Hematopoietic multipotent progenitor cell treated with erythropoietin and hydrocortisone succinate and interleukin-3 and kit ligand, for 8 days (in vitro differentiated cells): ENCODE measurements at places on chromosomes 2 and 18.

- DNase-seq = no peak
Observed at GRCh38 chr2:152464851-152465470, 130.0 kb downstream of the FMNL2 start.

- DNase-seq = no peak
Observed at GRCh38 chr2:168316073-168316440, 68.7 kb upstream of the STK39 start.

DNA sequence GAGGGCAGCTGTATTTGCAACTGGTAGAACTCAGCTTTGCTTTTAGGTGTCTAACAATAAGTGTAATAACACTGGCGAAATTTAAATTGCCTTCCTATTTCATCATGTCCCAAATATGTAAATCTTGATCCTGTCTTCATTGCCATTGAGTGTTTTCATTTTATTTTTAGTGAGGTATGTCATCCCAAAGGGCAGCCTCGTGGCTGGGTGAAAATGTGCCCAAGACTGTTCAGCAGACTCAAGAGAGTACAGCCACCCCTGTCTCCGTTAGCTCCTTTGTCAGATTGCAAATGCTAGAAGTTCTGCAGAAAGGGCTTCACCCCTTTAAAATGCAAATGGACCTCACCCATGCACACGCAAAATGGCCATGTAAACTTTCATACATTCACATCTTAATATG is 278.8 kb downstream of the RND3 start:
- DNase-seq = no peak

DNA sequence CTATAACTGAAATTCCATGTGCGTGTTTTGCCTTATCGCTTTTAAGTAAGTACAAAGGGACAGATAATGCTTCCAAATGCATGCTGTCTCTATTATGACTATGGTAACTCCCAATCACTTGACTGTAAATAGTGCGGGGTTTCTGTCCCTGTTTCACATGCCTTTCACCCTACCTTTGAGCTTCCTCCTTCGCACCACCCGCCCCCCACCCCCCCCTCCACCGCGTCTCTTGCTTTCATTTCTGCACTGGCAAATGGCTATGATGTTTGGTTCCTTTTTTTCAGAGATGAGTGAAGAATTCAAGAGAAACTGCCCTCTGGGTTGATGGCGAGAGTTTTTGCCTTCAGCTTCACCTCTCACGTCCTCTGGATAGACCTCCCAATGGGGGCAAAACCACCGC is 25.0 kb upstream of the SPP2 start:
- DNase-seq = no peak

DNA sequence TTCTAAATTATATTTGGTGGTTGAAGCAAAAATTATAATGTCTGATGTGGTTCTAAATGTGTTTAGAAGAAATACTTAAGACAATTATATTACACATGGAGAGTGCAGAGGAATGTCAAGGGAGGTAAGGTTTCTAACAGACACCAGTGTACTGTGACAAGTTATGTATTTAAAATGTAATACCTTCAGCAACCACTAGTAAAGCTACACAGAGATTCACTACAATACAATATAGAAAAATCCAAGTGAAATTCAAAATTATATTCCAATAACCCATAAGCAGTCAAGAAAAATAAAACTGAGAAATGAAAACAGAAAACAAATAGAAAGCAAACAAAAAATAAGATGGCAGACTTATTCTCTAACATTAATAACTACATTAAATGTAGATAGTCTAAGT is 249.5 kb upstream of the KLHL14 start:
- DNase-seq = no peak

DNA sequence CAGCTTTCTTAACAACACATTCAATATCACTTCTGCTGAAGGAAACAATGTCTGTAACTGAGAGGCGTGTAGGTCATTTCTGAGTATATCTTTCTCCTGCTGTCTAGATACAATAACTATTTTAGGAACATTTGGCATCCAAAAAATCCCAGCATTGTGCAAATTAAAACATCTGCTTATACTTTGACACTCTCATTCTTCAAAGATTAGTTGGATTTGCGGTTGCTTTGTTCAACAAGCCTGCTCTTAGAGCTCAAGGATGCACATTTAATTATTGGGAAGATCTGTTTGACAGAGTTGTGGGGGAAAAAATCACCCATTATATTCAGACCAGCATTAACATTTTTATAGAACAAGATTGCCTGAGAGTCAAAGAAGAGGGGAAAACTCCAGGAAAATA is 449.5 kb upstream of the HNRNPA3 start:
- no peak for DNase-seq

GRCh38 chr2:140440815-140441214 is 1660.6 kb upstream of the NXPH2 start:
- DNase-seq = no peak

- DNase-seq = no peak
Observed at GRCh38 chr2:178304333-178304732, 110.0 kb downstream of the OSBPL6 start.

- no peak for DNase-seq
Observed at GRCh38 chr2:224930990-224931389, 111.3 kb downstream of the DOCK10 start.

GRCh38 chr2:5691985-5692529 is at the start of gene SOX11:
Gene SOX11 (plus strand): TSS chr2:5692384. CDS start chr2:5692722, 338 bp downstream.
- DNase-seq = peak; percentile 28

GRCh38 chr2:174931724-174932123 is 73.5 kb downstream of the CHN1 start:
- no peak for DNase-seq

- peak; percentile 49 for DNase-seq
Observed at GRCh38 chr2:6181525-6181924, 489.3 kb downstream of the SOX11 start.

GRCh38 chr2:43329637-43330036 is 103.2 kb upstream of the ZFP36L2 start:
- DNase-seq = no peak

DNA sequence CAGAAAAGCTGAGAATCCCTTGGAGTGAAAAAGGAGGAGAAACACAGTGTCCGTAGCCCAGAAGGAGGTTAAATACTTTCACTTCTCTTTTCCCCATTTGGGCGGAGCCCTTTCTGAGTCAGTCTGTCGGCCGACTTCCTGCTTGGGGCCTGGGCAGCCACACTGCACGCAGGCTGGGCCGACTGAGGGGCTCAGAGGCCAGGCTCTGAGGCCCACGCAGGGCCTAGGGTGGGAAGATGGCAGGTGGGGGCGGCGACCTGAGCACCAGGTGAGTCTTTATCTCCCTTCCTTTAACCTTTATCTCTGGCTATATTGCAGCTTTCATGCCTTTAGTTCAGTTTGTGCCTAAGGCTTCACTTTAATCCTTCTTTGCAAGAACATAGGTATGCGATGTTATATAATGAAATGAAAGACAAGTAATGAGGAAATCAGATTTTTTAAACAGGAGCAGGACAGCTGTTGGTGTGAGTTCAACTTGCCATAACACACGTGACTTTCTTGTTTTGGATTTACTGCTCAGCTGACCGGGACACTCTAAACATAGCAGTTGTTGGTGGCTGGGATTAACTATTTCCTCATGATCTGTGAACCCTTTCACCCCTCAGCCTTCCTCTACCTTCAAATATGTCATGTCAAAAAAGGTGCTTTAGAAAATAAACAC is at the start of gene SP100:
TSS of gene SP100 (plus strand) at position 141 of the 661 bp plus-strand sequence. CDS start at position 237, 96 bp downstream.
- peak; percentile 88 for DNase-seq

- DNase-seq = no peak
Observed at GRCh38 chr2:16126517-16127275, 186.3 kb downstream of the MYCN start.

- DNase-seq = no peak
Observed at GRCh38 chr2:134200036-134200618, 53.7 kb upstream of the MGAT5 start.

DNA sequence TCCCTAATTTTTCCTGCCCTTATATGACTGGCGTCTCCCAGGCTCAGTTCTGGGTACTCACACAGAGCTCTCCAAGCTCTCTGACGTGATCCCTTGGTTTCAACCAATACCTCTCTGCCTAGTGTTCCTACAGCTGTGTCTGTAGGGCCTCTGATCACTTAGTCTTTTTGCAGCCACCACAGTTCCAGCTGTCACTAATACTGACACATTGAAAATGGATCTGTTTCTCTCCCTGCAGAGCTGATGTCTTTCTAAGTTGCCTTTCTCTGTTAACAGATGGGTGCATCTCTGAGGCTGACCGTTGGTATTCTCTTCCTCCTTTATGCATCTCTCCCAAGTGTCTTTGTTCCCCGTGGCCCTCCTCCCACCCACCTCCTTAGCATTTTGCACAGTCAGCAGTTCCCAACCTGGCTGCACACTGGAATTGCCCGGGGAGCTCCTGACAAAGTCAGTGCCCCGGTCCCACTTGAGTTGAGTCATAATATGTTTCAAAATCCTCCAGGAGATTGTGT is 62.5 kb downstream of the CERS6 start:
- DNase-seq = no peak
